ENCODE measurements at places on chromosomes 13 and 19.
A peak's percentile ranks its signal among the peaks of the same experiment; 100 is the strongest.

DNA sequence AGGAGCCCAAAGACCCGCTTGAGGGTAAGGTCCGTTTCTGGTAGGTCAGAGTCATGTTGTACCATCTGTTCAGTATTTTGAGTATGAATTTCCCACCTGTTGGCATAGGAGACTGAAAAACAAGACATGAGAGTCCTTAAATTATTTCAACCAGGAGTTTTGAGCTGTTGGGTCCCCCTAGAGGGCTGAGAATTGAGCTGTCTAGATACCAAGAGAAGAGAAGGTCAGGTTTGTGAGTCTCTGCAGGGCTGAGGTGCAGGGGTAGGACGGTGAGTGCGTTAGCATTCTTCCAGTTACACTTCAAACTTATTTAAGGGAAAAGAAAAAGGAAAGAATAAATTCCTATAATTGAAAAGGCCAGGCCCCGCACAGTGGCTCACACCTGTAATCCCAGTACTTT, 5.0 kb downstream of the CBLC start:
- no peak for DNase-seq

DNA sequence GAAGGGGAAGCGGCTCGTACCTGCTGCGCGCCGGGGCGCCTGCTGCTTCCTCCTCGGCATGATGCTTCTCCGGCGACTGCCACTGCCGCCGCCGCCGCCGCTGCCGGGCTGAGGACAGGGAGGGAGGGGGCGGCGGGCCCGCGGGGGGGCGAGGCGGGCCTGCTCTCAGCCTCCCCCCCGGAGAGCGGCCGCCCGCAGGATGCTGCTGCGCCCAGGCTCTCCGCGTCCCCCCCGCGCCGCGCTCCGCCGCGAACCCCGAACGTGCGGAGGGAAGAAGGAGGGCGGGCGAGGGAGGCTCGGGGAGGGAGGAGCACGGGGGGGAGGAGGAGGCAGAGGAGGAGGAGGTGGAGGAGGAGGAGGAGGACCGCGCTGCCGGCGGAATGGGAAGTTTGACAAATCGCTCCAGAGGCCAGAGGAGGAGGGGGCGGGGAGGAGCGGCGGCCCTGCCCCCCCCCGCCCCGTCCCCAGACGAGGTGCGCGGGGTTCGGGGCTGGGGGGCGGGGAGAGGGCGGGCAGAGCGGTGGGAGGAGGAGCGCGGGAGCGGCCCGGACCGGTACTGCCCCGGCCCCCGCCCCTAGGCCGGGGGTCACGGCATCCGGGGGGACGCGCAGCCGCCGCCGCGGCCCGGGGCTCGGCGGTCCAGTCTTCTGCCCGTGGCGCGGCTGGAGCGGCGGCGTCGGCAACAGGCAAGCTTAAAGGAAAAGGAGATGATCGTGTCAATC, at the start of gene TSHZ3:
Gene TSHZ3, minus strand, starts transcription at position 277 of the 722 bp plus-strand sequence. Its CDS starts 217 bp downstream, at position 60.
- DNase-seq, result peak; percentile 52

DNA sequence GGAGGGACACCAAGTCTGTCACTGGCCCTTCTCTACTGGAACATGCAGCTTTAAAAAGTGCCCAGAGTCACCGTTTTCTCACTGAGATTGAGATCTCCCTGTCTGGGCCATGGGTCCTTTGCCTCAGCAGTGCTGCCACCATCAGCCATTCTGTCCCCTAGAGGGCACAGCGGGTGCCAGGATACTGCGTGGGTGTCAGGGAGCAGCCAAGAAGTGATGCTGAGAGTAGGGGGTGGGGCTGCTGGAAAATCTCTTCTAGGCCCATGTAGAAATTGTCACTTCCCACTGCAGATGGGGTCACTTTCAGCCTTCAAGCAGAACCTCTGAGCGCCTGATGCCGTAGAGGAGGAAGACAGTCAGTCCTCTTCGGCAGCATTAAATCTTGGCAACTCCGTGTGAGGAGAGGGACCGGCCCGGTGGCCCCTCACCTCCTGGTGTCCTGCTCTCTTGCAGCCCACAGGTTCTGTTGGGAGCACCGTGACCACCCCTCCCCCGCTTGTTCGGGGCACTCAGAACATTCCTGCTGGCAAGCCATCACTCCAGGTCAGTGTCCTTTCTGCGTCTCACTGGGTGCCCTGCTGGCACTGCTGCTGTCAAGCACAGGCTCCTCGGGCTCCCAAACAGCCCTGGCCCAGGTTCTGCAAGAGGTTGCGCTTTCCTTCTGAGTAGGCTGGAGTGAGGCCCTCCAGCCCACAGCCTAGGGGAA, 21.4 kb downstream of the TSSK6 start:
- DNase-seq, result no peak

- no peak for DNase-seq
Observed at GRCh38 chr13:99614465-99614885, 113.2 kb downstream of the TM9SF2 start.

DNA sequence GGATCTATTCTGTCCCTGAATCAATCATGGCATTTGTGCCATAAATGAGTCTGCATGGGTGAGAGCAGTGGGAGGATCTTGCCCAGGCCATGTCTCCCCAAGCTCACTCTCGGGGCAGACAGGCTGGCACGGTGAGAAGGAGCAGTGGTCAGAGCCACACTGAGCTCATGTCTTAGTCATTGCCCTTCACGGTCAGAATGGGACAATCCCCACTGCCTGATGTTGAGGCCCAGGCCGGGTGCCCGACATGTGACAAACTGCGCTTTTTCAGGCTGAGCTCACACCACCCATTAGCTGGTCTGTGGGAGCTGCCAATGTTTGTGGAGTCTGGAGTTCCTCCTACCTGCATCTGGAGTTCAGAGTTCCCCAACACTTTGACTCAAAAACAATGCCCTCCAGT, 481.9 kb downstream of the COG6 start:
- no peak for DNase-seq

DNA sequence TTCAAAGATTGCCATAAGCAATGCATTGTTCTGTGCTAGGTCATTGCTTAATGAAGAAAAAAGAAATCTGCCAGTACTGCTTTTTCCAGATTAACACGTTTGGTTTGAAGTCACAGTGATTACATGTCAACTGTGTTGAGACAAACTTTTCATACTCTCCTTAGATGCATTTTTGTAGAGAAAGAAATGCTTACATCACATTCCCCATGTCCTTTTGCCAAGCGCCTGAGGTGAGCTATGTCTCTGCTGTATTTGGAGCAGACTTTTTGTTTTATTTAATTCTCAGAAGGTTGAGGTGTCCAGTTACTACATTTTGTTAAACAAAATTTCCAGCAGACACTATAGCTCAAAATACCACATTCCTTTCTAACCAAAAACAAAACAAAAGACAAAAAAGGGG, 16.2 kb downstream of the LACC1 start:
- no peak for DNase-seq

GRCh38 chr19:2494447-2495129, 18.7 kb downstream of the GADD45B start:
- DNase-seq, result peak; percentile 44

GRCh38 chr13:25192052-25192451, 20.0 kb upstream of the AMER2 start:
- DNase-seq, result no peak

GRCh38 chr19:6223461-6224307, 56.1 kb downstream of the MLLT1 start:
- DNase-seq, result no peak

DNA sequence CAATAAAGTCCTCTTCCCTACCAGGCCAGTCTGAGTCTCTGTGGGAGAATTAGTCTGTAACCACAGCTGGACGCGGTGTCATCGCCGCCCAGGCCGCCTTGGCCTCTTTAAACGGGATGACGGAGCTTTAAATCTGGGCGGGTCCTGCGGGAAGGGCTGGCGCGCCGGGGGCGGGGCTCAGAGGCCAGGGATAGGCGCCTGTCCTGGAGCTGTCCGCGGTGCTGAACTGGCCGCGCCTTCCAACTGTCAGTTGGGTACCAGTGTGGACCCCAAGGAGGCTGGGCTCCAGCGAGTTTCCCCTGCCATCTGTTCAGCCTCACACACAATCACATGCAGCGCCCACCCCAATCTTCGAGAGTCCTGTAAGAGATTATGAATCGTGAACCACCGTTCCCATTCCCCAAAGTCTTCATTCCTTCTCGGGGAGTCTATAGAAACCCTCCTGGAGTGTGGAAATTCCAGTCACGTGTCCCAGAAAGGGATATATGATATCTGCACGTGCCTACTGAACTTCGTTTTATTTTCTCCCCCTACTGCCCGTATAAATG, 11.5 kb downstream of the APLP1 start:
- peak; percentile 75 for DNase-seq

- DNase-seq, result peak; percentile 92
Observed at GRCh38 chr19:41353466-41354342, at the start of gene TGFB1. Gene TGFB1, minus strand, starts transcription at chr19:41353922. Its CDS starts 878 bp downstream, at chr19:41353044.

DNA sequence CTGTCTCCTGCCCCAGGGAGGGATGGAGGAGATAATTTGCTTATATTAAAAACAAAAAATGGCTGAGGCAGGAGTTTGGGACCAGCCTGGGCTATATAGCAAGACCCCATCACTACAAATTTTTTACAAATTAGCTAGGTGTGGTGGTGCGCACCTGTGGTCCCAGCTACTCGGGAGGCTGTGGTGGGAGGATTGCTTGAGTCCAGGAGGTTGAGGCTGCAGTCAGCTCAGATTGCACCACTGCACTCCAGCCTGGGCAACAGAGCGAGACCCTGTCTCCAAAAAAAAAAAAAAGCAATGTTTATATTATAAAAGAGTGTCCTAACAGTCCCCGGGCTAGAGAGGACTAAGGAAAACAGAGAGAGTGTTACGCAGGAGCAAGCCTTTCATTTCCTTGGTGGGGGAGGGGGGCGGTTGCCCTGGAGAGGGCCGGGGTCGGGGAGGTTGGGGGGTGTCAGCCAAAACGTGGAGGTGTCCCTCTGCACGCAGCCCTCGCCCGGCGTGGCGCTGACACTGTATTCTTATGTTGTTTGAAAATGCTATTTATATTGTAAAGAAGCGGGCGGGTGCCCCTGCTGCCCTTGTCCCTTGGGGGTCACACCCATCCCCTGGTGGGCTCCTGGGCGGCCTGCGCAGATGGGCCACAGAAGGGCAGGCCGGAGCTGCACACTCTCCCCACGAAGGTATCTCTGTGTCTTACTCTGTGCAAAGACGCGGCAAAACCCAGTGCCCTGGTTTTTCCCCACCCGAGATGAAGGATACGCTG, 184.0 kb downstream of the KDM4B start:
- no peak for DNase-seq

- DNase-seq, result no peak
Observed at GRCh38 chr19:15471639-15472101, 7.3 kb upstream of the RASAL3 start.

- DNase-seq, result peak; percentile 87
Observed at GRCh38 chr19:58581227-58582141, 8.3 kb upstream of the MZF1 start.

GRCh38 chr13:33376212-33376611, 90.7 kb upstream of the STARD13 start:
- DNase-seq, result no peak

DNA sequence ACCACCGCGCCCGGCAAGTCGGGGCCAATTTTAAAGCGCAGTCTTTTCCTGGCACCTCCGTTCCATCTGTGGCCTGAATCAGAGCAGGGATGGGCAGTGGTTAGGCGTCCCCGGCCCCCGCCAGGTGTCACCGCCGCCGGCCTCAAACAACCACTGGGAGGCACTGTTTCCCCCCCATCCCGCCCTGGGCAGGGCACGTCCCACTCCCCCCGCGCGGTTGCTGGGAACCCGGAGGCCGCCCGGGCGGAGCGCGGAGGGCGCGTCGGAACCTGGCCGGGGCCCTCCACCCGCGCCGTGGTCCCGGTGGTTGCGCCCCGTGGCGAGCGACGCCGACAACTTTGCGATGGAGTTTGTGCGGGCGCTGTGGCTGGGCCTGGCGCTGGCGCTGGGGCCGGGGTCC, at the start of gene GRIN3B:
Gene GRIN3B, plus strand, starts transcription at position 325 of the 400 bp plus-strand sequence. Its CDS starts 19 bp downstream, at position 344.
- peak; percentile 66 for DNase-seq

DNA sequence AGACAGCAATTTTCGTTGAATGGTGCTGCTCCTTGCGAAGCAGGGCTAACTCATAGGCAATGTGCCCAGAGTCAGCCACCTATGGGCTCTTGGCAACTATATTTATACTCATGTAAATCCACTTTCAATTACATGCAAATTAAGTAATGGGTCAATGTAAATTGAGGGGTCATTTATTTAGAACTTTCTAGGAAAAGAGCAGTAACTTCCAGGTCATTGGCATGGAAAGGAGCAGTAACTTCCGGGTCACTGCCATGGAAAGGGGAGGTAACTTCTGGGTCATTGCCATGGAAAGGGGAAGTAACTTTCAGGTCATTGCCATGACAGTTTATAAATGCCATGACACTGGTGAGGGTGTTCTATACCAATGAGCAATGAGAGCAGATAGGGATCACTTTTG, 11.6 kb downstream of the KLK4 start:
- DNase-seq, result no peak

DNA sequence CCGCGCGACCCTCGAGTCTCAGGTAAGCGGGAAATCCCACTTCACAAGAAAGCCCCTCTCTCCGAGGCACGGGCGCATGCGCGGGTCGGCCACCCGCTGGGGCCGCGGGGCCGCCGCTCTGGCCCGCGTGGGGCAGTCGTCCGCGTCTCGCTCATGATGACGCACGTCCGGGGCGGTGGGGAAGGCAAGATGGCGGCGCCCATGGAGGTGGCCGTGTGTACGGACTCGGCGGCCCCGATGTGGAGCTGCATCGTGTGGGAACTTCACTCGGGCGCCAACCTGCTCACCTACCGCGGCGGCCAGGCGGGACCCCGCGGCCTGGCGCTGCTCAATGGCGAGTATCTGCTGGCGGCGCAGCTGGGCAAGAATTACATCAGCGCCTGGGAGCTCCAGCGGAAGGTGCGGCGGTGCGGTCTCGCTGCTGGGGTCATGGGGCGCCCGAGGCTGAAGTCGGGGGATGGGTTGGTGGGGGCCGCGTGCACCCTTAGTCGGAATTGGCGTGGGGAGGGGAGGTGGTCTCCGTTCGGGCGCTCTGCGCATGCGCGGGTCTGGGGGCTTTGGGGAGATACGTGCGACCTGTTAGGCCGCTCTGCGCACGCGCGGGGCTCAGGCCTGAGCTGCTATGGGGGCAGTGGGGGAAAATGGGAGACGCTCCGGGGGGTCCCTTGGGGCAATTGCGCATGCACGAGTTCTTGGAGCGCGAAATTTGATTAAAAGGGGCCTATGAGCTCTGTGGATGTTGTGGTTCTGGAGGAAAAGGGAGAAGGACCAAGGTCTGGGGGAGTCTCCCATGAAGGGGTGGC, at the start of gene WDR18:
Gene WDR18, plus strand, starts transcription at position 181 of the 803 bp plus-strand sequence. Its CDS starts 9 bp downstream, at position 190.
- DNase-seq, result peak; percentile 90

DNA sequence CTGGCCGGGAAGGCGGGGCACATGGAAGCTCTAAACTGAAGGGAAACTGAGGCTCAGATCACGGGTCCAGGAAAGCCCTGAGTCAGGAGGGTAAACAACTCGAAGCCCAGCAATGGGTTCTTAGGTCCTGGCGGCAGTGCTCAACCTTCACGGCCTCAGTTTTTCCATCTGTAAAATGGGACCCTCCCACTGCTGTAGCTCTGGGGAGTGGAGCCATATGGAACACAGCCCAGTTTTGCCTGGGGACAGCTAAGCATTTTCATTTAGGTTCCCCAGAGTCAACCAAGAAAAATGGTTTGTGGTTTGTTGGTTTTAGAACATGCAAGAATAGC, 30.4 kb downstream of the CEBPG start:
- DNase-seq, result no peak

GRCh38 chr13:99225078-99225477, 24.4 kb downstream of the UBAC2 start:
- DNase-seq, result no peak
